ENCODE measurements at places on chromosomes 5 and 9.

DNA sequence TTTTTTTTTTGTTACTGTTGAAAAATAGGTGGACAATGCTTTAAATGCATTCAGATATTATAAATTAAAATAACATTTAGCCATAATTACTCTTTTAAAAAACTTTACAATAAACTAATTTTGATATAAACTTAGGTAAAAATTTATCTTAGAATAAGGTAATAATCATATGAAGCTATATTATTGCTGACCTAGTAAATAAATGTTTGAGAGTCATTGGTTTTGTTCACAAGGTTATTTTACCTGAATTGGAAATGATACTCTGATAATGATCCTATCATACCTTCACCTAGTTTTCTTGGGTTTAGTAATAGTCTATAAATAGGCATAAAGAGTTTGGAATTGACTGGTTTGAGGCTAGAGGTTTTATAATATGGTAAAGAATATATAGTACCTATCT is 1076.4 kb upstream of the CDH6 start:
- no peak for DNase-seq

GRCh38 chr5:99315413-99316183 is 386.8 kb upstream of the CHD1 start:
- no peak for DNase-seq

- no peak for DNase-seq
Observed at GRCh38 chr5:120463991-120464626, at the start of gene PRR16. TSS of gene PRR16 (plus strand) at chr5:120464300.

- DNase-seq = no peak
Observed at GRCh38 chr5:136927571-136927970, 562.2 kb upstream of the TRPC7 start.

- no peak for DNase-seq
Observed at GRCh38 chr5:75340714-75341478, 3.9 kb downstream of the HMGCR start.

DNA sequence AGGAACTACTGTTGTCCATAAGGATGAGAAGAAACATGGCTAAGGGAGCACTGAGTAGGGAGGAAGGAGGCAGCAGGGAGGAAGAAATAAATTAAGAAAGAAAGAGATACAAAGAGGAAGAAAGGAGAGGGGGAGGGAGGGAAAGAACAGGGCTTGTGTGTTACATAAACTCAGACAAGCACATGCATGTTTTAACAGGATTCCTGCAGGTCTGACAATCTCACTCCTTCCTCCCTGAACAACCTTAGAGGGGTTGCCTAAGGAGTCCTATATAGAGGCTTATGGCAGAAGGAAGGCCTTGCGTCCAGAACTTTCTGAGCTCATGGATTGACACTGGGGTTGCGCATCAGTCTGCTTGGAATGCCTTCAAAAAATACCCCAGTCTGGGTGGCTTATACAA is 4.2 kb upstream of the KCNIP1 start:
- DNase-seq = no peak

DNA sequence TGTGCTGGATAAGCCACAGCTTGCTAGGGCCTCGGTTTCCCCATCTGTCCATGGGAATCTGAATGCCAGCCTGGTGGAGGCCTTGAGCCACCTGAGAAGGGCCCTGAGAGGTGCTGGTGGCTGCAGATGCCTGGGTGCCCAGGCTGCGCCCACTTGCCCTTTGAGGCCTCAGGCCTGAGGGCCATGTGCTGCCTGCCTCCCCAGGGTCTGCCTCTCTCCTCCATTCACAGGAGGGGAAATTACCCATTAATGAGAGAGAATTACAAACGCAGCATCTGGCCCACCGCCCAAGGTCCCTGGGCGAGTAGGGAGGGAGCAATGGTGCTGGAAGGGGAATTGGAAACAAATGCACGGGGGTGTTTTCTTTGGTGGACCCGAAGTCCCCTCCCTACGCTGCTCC is 59.6 kb downstream of the BARX1 start:
- DNase-seq = no peak

Measured in stimulated activated CD4-positive, alpha-beta T cell treated with anti-CD3 and anti-CD28 coated beads, Interleukin-4, amount 100 ng/mL, for 24 hours (primary cell).